HFFc6 (cell line): ENCODE measurements at places on chromosomes 12 and 14. TPM values are rescaled to one million over a fixed set of nuclear protein-coding genes. Genes with fewer than 3 reads are reported as not detected.

Gene PPFIA2
- total RNA-seq, result not detected in 3 replicates

Gene KIAA0586
- 17.6 to 26.6 TPM (median 23.1 TPM) in 3 replicates for total RNA-seq

- H3K27ac ChIP-seq, result no peak overlapping the region
- no peaks in the 10 kb centered on the region for H3K36me3 ChIP-seq
- H3K4me3 ChIP-seq, result no peak overlapping the region
Measured at GRCh38 chr14:77250927-77251326, 20.1 kb downstream of the NGB start.

- H3K27ac ChIP-seq, result no peak overlapping the region
- no peak for DNase-seq
- H3K4me3 ChIP-seq, result no peak overlapping the region
- peaks cover 11% of the 10 kb centered on the region for H3K27me3 ChIP-seq
Measured at GRCh38 chr12:30953951-30954751, 27.6 kb downstream of the TSPAN11 start.

Gene KCNJ8
- total RNA-seq, result 0.72 to 8.9 TPM (median 1.6 TPM) in 3 replicates

DNA sequence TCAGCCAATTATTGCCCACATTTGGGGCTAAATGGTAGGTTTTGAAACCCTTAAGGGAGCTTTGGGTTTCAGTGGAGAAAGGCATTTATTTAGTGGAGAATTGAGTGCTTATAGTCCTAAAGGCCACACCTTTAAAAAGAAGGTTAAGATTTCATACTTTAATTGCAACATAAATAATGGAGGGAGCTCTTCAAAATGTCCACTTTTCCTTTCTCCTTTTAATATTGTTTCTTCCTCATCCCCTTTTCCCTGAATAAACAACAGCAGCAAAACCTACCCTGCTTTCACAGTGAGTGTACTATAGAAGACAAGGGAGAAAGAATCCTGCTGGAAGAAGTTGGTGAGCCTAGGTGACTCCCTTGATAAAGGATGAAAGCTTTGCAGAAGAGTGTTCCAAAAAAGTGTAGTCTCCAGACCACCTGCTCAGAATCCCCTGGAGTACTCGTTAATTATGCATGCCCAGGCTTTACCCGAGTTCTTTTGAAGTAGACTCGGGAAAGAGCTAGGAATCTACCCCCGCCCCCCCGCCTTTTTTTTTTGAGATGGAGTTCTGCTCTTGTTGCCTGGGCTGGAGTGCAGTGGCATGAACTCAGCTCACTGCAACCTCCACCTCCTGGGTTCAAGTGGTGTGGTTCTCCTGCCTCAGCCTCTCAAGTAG is 11.5 kb upstream of the EID3 start:
- H3K27ac ChIP-seq, result peak overlapping the region; percentile 55
- H3K36me3 ChIP-seq, result peaks cover 82% of the 10 kb centered on the region
- H3K27me3 ChIP-seq, result peaks cover 51% of the 10 kb centered on the region
- DNase-seq, result no peak

DNA sequence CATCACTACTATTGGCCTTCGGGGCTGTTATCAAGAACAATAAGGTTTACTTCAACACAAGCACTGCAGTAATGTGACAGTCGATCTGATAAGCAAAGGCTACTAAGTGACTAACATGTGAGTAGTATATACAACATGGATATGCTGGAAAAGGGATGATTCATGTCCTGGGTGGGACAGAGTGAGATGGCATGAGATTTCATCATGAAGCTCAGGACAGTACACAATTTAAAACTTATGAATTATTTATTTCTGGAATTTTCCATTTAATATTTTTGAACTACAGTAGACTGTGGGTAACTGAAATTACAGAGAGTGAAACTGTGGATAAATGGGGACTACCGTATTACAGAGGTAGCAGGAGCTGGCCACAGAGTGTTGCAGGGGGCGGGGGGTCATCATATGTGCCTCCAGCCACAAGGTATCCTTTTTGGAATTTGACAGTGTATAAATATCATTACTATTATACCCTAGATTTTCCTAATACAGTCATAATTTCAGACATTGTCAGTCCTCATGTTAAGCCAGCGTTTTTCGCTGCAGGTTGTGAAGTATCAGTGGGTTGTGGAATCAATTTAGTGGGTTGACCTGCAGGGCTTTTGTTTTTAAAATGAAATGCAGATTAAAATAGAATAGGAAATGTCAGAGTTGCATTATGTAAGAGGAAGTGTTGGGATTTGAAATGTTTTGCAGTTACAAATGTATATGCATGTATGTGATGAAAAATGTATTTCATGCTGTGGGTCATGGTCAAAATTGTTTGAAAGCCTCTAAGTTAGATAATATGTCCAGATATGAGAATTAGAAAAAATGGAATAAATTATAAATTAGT is 148.0 kb upstream of the NUDT4 start:
- H3K4me3 ChIP-seq, result peak overlapping the region; percentile 52
- H3K27me3 ChIP-seq, result no peaks in the 10 kb centered on the region
- peak overlapping the region; percentile 87 for H3K27ac ChIP-seq
- H3K36me3 ChIP-seq, result peaks cover 8% of the 10 kb centered on the region; the same call in 1 of the 2 replicates

Gene TBPL2
- total RNA-seq, result not detected in 2 replicates

GRCh38 chr12:11657511-11657910 is 8.0 kb downstream of the ETV6 start:
- 0 out of 2 replicates have a peak overlapping the region, but pooled peaks have one; percentile 66 for H3K27ac ChIP-seq
- peaks cover 65% of the 10 kb centered on the region for H3K4me1 ChIP-seq
- H3K27me3 ChIP-seq, result no peaks in the 10 kb centered on the region
- peaks cover 27% of the 10 kb centered on the region for H3K36me3 ChIP-seq
- no peak overlapping the region for H3K4me3 ChIP-seq

DNA sequence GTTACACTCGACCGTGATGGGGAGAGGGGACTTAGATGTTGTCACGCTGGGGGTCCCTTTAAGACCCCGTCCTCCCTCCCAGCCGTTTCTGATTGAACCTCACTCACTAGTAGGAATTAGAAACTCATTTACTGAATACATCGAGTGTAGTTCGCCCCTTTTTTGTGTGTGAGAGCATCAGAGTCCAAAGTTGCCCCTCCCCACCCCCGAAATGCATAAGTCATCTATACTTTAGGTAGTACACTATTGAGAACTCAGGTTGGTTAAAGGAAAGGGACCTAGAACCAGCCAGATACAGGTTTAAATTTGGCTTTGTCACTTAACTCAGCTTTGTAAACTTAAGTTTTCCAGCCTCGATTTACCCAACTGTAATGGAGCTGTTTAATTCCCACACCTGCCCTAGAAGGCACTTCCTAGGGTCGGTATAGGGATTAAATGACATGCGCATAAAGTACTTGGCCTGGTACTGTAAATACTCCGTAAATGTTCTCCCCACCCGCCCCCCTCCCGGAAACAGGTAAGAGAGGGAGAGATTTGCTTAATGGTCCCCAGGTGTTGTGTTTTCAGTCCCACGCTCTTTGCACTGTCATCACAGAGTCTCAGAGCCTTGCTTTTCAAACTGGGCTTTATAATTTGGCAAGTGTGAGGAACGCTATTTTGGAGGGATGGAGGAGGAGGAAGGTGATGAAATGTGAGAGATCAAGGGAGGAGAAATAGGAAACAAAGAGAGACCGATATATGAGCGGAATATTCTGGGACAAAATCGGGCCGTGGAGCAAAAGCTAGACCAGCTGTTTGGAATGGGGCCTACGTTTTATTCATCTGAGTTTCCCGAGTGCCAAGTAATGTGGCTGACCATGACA is 897 bp downstream of the SUDS3 start:
- H3K4me1 ChIP-seq, result peaks cover 37% of the 10 kb centered on the region

Gene SLC25A47
- not detected in 3 replicates for total RNA-seq

DNA sequence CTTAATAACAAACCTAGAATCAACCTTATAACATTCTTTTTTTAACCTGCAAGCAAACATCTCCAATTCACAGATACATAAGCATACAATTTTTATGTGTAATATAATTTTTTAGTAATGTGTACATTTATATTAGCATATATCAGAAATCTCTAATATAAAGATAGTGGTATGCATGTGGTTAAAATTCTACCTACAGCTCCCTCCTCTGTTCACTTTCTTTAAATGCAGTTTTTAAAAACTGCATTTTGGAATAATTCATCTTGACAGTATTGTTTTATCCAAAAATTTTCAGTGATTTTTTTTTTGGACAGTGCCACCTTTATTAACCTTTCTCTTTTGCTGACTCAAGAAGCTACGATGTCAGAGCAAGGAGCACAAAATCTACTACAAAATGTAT is 13.2 kb upstream of the RXYLT1 start:
- no peak overlapping the region for H3K27ac ChIP-seq
- H3K4me3 ChIP-seq, result no peak overlapping the region
- DNase-seq, result no peak
- no peaks in the 10 kb centered on the region for H3K4me1 ChIP-seq

Gene PCED1B
- total RNA-seq, result 4.3 and 4.7 TPM in 2 replicates

- H3K27me3 ChIP-seq, result no peaks in the 10 kb centered on the region; the same call in 1 of the 2 replicates
- H3K36me3 ChIP-seq, result no peaks in the 10 kb centered on the region
- DNase-seq, result no peak
- H3K27ac ChIP-seq, result no peak overlapping the region
Measured at GRCh38 chr12:9866860-9867269, 2.3 kb downstream of the CLEC2B start.

Gene SYNDIG1L
- total RNA-seq, result not detected in 3 replicates

DNA sequence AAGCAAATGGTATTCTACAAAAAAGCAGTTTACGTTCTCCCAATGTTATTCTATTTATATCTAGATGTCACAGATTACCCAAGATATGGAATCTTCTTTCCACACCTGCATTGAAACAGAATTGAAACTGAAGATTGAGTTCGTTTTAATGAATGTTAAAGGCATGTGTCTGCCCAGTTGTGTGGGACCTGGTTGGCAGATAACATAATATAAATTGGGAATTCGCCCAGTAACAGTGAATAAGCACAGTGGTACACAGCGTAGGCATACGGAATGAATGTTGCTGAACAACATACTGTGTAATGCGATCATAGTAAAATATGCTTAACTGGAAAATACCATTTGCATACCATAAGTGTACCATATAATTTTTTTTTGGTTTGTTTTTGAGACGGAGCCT is 4.3 kb downstream of the KHNYN start:
- H3K27me3 ChIP-seq, result peaks cover 2% of the 10 kb centered on the region
- no peak overlapping the region for H3K4me3 ChIP-seq
- H3K27ac ChIP-seq, result no peak overlapping the region
- DNase-seq, result no peak

DNA sequence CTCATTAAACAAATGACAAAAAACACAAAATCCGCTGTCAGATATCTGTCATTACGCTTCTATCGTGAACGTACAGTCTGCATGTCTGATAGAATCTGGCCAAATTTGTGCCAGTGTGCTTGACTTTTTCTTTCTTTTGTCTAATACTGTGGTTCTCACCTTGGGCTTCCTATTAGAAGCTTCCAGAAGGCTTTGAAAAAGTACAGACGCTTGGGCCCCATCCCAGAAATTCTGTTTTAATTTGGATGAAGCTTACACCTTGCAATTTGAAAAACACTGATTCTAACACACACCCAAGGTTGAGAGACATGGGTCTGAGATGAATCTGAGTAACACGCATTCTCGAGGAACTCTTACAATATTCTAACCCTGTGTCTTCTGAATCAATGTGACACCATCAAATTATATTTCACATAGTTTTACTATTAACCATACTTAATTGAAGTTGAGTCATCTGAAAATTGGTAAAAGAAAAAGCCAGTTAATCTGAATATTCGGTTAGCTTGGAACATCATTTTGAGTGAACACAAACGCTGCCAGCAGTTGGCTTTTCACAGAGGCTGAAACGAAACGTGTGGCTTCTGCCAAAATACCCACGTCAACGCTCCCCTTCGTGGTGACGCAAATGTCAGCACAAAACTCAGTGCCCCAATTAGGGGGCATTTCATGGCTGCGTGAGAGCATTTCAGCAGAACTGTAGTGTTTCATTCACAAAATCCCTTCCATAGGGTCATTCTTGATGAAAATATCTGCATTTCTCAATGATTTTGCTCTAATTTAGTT is 420.5 kb downstream of the TMEM132D start:
- H3K27me3 ChIP-seq, result no peaks in the 10 kb centered on the region
- no peak for DNase-seq

GRCh38 chr12:92845329-92845728 is 83.8 kb downstream of the EEA1 start:
- no peak for DNase-seq
- no peak overlapping the region for H3K27ac ChIP-seq
- H3K36me3 ChIP-seq, result peaks cover 24% of the 10 kb centered on the region
- no peaks in the 10 kb centered on the region for H3K4me1 ChIP-seq
- peaks cover under 1% of the 10 kb centered on the region; the same call in 1 of the 2 replicates for H3K27me3 ChIP-seq

- peaks cover 16% of the 10 kb centered on the region; the same call in 1 of the 2 replicates for H3K4me1 ChIP-seq
- DNase-seq, result no peak
- no peaks in the 10 kb centered on the region; the same call in 1 of the 2 replicates for H3K27me3 ChIP-seq
- H3K4me3 ChIP-seq, result no peak overlapping the region
- peak overlapping the region; percentile 15; the same call in 1 of the 2 replicates for H3K27ac ChIP-seq
- H3K36me3 ChIP-seq, result peaks cover 33% of the 10 kb centered on the region
Measured at GRCh38 chr12:71639341-71639760, 24.3 kb downstream of the ZFC3H1 start.
